ENCODE measurements at places on chromosomes 3 and 15.

GRCh38 chr3:192772240-192772894, 45.0 kb upstream of the FGF12 start:
- DNase-seq = peak; percentile 71

DNA sequence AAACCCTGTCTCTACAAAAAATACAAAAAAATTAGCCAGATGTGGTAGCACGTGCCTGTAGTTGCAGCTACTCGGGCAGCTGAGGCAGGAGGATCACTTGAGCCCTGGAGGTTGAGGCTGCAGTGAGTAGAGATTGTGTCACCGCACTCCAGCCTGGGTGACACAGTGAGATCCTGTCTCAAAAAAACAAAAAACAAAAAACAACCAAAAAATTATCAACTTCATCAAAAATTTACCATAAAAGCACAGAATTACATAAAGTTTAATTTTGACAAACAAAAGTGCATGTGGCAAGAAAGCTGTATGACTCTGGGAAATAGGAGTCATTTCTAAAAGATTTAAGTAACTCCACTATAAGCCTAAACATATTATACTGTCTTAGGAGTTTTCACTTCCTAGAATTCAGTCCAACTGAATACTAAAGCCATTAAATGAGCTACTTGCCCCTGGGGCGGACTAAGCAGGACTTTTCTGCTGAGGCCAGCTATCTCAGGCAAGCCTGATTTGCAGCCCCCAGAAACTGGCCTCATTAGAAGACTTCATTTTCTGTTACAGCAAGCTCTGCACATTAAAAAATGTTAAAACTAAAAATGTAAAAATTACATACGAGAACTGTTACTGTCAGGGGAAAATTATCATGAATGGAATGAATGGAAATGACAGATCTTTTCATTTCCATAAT, 23.0 kb downstream of the HSPBAP1 start:
- DNase-seq = no peak

- no peak for DNase-seq
These were observed 420.5 kb downstream of the EPHB1 start for GRCh38 chr3:135215516-135215915.

DNA sequence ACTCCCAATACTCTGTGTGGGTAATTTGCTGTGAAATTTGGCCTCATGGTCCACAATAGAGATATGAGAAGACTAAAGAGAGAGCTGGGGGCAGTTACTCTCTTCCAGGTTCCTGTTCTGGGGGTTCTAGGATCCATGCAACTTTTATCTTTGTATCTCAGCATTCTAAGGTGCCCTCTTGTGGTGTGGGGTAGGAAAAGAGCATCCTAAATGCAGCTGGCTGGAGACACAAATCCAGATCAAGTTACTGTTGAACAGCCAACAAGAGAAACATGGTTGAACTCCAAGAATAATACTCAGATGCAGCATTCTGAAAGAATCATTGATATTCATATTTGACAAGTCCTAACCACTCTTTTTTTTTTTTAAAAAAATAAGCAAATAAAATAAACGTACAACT, 238.2 kb downstream of the GREM1 start:
- DNase-seq = peak; percentile 0

GRCh38 chr3:194133661-194134230, 2.2 kb upstream of the HES1 start:
- DNase-seq = peak; percentile 70

GRCh38 chr3:106428565-106428994, 559.8 kb upstream of the CBLB start:
- DNase-seq = peak; percentile 10

Data from Calu3 (cell line).